DMS 273 treated with DMSO at 0.1 percent for 48 hours (cell line): ENCODE measurements at places on chromosomes 7 and 10.

GRCh38 chr7:94045581-94045980, 41.4 kb upstream of the BET1 start:
- DNase-seq, result no peak

DNA sequence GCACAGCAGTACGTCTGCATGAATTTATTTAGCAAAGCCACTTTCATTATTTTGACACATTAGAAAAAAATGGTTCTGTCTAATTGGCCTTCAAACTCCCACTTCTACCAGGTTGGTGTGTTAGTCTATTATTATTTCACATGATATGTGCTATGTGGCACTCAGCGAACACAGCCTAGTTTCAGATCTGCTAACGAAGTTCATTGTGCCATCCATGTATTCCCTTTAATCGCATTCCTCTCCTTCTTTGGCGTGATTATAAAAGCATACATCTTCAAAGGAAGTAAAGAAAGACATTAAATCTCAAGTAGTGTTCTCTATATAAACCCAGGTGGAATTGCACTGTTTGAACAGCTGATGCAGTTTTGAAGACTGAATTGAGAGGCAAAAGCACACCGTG, 96.4 kb upstream of the CACNA2D1 start:
- DNase-seq, result no peak

- no peak for DNase-seq
Observed at GRCh38 chr10:113226399-113226798, 276.4 kb downstream of the TCF7L2 start.

- no peak for DNase-seq
Observed at GRCh38 chr10:58648131-58648530, 135.5 kb downstream of the BICC1 start.

- no peak for DNase-seq
Observed at GRCh38 chr7:144892761-144893160, 56.9 kb upstream of the TPK1 start.
